ENCODE measurements at places on chromosomes 6 and 20. TPM values are rescaled to one million over a fixed set of nuclear protein-coding genes. Genes with fewer than 3 reads are reported as not detected.
A peak's percentile ranks its signal among the peaks of the same experiment; 100 is the strongest.

The HLA-DQB1 gene
- 94.9 TPM for total RNA-seq

The SMPDL3A gene
- 19.6 TPM for total RNA-seq

The IMPG1 gene
- total RNA-seq: not detected

The TREM2 gene
- 62.2 TPM for total RNA-seq

The TMEM74B gene
- total RNA-seq: 6.1 TPM

The POLR1H gene
- 20.3 TPM for total RNA-seq

The C6orf15 gene
- not detected for total RNA-seq

The BTN1A1 gene
- total RNA-seq: not detected

The ACTL10 gene
- total RNA-seq: 1.3 TPM

The TAAR8 gene
- total RNA-seq: not detected

The COL9A3 gene
- 1.1 TPM for total RNA-seq

The ZC2HC1B gene
- not detected for total RNA-seq

The HUS1B gene
- 1.0 TPM for total RNA-seq

The SLA2 gene
- total RNA-seq: 1.9 TPM

The MUC21 gene
- 1.1 TPM for total RNA-seq

The SMLR1 gene
- total RNA-seq: not detected

The MCHR2 gene
- total RNA-seq: not detected

The MYLK4 gene
- 0.84 TPM for total RNA-seq

DNA sequence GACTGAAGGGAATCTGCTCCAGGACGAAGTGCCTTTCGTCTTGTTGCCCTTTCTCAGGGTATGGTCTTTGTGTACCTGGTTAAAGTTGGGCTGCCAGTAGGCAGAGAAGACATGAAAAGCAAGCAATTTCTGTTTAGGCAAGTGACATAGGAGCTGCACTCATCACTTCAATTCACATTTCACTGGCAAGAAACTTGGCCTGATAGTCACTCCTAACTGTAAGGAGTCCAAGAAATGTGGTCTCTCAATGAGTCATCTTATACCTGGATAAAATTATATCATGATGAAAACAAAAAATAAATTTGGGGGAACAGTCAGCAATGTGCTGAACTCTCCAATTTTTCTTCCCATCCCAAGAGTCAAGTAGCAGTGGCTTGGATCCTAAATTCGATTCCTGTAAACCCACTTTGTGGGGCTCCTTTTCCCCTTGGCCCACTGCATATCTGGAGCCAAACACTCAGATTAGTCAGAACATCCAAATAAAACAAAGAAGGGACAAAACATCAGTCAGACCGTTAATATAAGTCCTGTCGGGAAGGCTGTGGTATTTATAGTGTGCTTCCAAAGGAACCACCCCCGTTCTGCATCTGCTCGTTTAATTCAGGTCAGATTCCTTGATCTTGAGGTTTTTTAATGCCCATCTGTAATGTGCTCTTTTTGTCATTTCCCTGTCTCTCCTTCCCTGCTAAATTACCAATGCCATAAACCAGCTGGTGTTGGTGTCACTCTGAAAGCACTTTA, 5.0 kb upstream of the GABRR1 start:
- DNase-seq: no peak

GRCh38 chr20:35004749-35005462, 49.2 kb downstream of the MYH7B start:
- no peak for DNase-seq

DNA sequence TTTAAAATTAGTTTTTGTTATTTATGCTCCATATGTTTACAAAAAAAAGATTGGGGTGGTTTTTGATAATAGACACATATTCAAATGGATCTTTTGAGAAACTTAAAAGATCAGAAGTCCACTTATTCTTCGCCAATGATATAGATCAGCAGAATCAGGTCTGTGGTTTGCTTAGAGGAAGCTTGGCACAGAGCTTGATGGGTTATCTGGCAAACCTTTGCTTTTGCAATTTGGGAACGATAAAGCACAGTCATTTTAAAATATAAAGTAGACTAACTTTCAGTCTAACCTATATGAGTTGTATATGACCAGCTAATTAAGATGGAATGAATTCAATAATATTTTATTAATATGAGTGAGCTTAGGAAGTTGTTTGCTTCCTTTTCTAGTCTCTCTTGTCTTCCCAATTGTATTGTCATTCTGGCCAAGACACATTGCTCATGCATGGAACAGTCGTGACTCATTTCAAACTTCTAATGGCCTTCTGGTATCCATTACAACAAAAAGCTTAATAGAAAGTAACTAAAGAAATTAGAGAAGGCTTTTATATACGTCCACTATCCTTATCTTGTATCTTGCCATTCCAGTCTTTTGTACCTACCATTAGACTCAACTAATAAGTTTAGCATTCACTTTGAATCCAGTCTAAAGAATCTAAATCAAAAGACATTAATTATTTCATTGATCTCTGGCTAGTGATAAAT, 118.7 kb downstream of the TBX18 start:
- DNase-seq: no peak

GRCh38 chr6:11232193-11232769, at the start of gene NEDD9:
TSS of gene NEDD9 (minus strand) at chr6:11232668. CDS start at chr6:11232515, 153 bp downstream.
- DNase-seq: peak; percentile 97

DNA sequence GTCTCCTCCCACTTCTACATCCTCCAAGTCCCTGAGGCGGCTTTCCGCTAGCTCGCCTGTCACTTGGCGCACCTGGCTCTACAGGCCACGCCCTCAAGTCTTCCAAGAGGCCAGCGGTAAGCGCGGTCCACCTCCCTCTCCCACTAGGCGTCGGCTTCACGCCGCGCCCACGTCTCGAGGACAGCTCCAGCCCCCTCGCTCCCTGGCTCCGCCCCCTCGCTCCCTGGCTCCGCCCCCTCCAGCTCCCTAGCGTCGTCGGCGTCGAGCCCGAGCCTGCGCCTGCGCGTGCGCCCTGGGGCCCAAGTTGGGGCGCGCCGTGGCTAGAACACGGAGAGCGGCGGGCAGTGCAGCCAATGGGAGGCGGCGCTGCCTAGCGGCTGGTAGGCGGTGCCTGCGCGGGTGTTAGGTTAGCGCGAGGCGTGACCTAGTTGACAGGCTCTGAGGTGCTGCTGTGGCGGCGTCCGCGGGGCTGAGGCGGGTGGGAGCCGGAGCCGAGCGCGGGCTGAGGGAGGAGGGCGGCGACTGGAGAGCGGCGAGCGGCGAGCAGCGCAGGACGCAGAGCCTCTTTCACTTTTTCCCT, at the start of gene MACROD2:
Gene MACROD2 (plus strand): TSS at position 431 of the 580 bp plus-strand sequence.
- DNase-seq: peak; percentile 98

GRCh38 chr20:62924442-62925075, 1.7 kb downstream of the DIDO1 start:
- DNase-seq: no peak

DNA sequence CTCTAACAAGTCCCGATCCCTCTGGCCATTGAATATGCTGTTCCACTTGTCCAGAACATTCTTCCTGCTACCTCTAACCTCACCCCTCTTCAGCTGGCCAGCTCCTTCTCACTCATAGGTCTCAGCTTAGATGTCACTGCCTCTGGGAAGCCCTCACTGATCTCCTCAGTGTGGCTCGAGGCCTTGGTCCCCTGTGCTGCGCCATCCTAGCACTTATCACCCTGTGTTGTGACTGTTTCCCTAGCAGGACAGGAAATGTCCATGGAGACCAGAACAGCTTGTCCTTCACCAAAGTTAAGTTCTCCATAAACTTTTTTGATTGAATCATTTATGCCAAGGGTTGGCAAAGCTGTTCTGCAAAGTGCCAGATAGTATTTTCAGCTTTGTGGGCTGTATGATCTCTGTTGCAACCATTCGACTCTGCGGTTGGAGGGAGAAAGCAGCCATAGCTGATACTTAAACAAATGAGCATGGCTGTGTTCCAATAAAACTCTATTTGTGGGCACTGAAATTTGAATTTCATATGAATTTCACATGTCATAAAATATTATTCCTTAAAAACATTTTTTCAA, 6.5 kb upstream of the BNIP5 start:
- peak; percentile 38 for DNase-seq

DNA sequence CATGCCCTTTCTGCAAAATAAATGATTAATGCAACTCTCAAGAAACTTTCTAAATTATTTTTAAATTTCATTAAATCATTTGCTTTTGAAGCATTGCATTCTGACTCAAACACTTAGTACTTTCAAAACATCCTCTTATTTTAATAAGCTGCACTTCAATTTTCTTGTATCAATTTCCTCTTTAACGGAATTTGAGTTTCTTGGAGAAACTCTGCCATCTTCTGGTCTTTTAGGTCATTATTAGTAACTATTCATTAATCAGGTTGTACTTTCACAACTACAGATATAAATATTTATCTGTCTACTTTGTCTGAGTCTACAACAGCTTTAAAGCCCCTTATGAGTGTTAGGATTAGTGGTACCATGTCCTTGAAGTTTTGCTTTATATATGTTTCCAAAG, 30.2 kb downstream of the TMX4 start:
- DNase-seq: no peak

DNA sequence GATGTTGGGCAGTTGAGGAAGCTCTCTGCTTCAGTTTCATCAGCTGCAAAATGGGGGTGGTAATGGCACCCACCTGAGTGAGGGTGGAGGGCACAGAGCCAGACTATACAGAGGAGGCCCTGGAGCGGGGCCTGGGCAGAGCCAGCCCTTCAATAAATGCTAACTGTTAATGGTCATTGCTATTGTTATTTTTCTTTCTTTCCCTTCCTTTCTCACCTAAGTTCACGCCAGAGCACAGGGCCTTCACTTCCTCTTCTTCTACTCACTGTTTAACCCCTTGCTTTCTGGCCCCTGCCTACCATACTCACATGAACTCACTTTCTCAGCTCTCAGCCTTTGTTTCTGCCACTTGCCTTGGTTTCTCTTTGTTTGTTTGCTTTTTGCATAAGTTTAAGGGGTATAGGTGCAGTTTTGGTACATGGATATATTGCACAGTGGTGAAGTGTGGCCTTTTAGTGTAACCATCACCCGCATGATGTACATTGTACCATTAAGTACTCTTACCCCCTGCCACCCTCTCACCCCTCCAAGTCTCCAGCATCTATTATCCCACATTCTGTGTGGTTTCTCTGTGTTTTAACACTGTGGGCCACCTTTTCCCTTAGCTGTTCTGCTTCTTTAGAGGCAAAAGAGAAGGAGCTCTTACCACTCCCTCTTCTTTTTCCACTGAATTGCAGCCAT, 7.5 kb upstream of the RREB1 start:
- DNase-seq: no peak

DNA sequence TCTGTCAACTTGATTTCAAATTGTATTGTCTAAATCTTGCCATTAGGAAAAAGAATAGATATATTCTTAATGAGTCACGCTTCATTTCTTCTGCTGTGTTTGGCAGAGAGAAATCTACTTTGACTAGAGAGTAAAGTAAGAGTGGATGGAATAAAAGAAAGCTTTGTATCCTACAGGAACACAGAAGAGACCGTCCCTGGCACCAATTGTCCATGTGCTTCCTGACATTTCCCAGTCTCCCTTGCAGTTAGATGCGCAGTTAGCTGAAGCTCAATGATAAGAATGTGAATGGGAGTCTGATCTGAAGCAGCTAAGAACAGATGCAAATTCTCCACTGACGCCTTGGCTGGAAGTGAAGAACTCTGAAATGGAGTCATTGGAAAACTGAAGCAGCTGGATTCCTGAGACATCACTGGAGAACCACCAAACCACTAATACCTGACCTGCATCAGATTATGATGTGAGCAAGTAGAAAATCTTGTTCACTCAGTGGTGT, 528.2 kb upstream of the MARCKS start:
- no peak for DNase-seq

- DNase-seq: no peak
Measured at GRCh38 chr20:18748987-18749386, 64.6 kb upstream of the SCP2D1 start.

GRCh38 chr6:82371799-82372546, 8.4 kb downstream of the TPBG start:
- no peak for DNase-seq

GRCh38 chr20:39812116-39812515, 850.0 kb downstream of the DHX35 start:
- no peak for DNase-seq

GRCh38 chr20:36827541-36828279, 48.2 kb upstream of the TLDC2 start:
- no peak for DNase-seq

- DNase-seq: no peak
Measured at GRCh38 chr20:57294550-57294949, 28.1 kb upstream of the BMP7 start.

DNA sequence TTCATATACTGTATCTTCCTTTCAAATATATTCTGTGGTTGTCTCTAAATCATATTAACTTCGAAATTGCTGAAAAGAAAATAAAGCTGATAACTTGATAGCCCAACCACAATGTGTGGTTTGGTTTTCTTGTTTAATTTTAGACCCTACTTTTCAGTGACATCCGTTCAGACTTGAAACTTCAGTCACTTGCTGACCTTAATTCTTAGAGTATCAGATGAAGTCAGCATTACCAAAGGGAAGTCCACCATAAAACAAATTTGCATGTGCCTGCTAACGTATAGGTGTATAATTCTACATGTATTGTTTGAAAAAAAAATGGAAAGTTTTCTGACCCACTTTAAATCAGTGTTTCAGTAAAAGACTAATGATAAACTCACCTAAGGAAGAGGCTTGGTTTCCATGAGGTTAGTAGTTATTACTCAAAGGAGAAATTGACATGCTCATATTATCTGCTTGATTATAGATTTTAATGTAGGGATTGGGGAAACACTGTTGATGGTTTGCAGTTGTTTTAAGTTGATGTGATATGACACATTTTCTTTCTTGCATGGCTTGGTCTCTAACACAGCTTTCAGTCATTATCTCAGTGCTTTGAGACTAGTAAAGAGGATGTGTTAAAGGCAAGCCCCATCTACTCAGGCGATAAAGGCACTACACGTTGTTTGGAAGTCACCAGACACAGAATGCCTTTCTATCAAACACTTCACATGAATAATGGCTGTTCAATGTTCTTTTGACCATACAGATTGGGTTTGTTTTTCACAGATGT, 5.2 kb upstream of the IL17A start:
- no peak for DNase-seq

DNA sequence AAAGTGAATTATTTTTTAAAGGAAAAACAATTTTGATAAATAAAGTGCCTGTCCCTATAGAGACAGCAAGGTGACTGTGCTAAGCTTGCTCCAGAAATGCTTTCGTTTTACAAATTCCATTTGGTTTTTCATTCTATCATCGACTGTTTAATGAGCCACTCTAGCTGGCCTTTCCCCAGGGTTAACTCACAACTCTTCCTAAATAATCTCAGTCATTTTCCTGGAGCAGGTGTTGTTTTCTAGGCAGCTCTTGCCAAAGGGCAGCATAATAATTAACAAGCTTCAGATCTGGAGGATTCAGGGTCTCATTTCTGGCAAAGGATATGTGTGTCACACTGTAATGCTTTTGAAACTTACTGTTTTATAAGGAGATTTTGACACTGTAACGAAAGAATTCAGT, 184.2 kb downstream of the KHDC1L start:
- DNase-seq: no peak

- DNase-seq: no peak
Measured at GRCh38 chr20:47328129-47328528, 28.4 kb downstream of the ZMYND8 start.

GRCh38 chr6:31582230-31582643, at the start of gene LTB:
TSS of gene LTB (minus strand) at chr6:31582424. CDS start at chr6:31582417, 7 bp downstream.
- no peak for DNase-seq

DNA sequence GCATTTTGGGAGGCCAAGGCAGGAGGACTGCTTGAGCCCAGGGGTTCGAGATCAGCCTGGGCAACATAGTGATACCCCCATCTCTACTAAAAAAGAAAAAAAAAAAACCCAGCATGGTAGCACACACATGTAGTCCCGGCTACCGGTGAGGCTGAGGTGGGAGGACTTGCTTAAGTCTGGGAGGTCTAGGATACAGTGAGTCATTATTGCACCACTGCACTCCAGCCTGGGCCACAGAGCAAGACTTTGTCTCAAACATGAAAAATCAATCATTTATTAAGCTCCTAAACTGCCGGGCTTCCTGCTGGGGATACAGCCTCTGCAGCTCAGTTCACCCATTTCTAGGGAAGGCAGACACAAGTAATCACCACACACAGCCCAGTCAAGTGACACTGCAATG, 7.3 kb upstream of the USP45 start:
- DNase-seq: no peak

All from upper lobe of right lung (tissue), 1 donor.